NCI-H1048 (cell line): ENCODE measurements at places on chromosomes 7 and 10.

DNA sequence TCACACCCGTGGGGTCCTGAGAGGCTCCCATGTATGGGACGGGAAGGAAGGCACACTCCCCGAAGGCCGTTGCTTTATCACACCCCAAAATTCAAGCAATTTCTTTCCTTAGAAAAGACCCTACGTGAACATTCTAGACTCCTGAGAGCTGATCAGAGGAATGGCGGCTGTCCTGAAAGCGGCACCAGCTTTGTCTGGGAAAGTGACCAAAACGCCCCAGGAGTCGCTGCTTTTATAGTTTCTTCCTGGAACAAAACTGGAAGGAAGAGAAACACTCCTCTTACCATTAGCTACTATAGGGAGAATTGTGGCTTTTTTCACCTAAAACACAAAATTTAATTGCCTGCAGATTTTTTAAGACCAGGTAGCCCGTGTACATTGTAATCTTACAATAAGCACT, 261.8 kb upstream of the RNF32 start:
- DNase-seq = no peak

GRCh38 chr7:38000272-38000671, 79.8 kb downstream of the EPDR1 start:
- no peak for DNase-seq

DNA sequence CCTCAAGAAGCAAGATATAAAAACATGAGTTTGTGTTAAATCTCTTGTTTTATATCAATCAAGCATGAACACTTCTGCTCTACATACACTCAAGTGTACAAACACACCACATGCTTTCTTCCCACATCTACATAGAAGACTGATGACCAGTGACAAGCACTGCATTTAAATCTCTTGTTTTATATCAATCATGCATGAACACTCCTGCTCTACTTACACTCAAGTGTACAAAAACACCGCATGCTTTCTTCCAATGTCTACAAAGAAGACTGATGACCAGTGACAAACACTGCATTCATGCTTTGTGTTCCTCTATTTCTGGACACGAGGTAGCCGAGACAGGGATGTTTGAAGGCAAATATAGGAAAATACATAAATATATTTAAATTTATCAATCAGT, 642.0 kb upstream of the PFKP start:
- no peak for DNase-seq

DNA sequence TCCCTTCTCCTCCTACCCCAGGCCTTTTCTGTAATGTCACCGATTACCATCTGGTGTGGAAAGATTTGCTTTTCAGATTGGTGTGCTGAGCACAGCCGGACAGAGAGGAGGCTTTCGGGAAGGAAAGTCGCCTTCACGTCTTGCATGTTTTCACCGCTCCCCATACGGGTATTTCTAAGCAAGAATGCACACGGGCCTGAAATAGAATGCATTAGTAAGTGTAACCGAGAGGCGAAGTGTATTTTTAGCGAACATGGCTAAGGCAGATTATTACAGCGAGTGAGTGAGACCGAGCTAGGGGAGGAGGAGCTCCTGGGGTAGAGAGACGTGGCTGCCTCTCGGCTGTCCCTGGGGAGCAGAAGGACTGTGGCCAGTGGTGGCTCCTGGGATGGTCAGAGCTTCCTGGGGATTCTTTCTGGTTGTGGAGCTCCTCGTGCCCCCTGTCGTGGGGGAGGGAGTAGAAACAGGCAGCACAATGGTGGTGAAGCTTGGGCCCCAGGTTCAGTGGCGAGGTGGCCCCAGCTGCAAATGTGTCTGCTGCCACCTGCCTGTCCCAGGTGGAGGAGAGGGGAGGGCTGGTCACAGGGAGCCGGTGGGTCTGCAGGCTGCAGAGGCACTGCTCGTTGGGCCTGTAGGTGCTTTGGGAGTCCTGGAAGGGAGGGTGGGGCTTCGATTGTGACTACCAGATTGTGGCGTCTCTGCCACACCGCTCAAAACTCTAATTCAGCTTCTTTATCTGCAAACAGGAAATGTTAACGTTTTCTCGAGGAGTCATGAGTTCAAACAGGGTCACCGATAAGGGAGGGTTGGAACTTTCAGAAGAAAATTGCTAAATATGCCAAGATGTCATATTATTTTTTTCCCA, 135.8 kb downstream of the CAMK1D start:
- DNase-seq = no peak

DNA sequence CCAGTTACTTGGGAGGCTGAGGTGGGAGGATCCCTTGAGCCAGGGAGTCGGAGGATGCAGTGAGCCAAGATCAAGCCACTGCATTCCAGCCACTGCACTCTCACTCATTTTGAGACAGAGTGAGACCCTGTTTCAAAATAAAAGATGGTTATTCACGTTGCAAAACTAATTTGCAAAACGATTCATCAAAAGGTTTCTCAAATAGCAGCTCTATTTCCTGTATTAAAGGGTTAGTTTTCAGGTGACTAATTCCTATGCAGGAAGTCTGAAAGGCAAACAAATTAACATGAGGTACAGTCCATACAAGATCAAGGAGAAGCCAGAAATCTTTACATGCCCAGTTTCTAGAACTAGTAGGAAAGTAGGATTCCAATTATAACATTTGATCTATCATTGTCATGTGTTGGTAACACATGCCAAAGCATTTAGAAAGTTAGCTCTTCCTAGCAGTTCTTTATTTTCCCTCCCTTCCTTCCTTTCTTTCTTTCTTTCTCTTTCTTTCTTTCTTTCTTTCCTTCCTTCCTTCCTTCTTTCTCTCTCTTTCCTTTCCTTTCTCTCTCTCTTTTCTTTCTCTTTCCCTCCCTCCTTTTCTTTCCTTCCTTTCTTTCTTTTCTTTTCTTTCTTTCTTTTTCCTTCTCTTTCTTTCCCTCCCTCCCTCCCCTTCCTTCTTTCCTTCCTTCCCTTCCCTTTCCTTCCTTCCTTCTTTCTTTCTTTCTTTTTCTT, 49.3 kb downstream of the DENND2A start:
- no peak for DNase-seq

DNA sequence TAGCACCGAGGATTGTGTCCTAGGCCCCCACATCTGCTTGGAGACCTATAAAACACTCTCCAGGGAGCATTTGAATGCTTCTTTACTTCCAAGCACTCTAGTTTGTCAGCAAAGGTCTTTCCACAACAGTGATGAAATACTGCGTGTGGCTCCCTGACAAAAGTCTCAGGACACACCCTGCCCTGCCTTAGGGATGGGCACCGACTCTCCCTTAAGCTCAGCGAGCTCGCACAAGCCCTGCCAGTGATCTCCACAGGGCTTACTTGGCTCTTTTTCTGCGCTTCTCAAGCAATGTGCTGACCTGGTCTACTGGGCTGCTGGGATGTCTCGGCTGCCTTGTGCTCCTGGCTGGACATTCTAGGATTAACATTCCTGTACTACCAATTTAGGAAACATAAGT, 84.3 kb upstream of the MPP7 start:
- no peak for DNase-seq

DNA sequence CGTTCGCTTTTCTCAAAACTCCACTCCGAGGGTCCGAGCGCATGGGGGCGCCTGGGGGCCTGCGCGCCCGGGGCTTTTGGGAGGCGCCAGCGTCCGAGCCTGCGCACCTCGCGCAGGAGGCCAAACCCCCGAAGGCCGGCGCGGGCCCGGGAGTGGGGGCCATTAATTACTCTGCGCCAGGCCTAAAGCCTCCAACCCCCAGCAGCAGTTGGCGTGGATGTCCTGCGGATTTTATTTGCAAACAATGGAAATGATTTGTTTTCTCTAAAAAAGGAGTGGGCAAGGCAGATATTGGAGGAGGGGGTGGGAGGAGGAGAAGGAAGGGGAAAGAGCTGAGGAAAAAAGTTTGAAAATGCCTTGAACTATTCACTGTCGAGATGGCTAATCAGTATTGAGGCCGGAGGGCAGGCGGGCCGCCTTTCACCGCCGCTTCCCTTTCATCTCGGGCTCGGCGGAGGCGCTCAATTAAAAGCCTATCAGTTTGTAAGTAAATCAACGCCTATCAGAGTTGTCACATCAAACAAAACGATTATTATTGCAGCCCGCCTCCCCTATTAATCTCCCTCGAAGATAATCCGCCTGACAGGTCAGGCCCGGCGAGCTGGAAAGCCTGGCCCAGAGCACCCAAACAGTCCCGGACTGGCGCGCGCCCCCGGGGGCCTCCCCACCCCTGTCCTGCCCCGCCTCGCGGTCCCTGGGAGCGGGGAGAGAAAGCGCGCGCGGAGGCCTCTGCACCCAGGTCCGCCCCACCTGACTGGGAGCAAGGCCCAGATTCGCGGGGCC, 3.4 kb upstream of the ZNF503 start:
- no peak for DNase-seq

GRCh38 chr10:6610647-6611046, 30.6 kb upstream of the PRKCQ start:
- DNase-seq = no peak

- DNase-seq = no peak
These were observed 13.9 kb downstream of the SND1 start for GRCh38 chr7:127665922-127666321.

DNA sequence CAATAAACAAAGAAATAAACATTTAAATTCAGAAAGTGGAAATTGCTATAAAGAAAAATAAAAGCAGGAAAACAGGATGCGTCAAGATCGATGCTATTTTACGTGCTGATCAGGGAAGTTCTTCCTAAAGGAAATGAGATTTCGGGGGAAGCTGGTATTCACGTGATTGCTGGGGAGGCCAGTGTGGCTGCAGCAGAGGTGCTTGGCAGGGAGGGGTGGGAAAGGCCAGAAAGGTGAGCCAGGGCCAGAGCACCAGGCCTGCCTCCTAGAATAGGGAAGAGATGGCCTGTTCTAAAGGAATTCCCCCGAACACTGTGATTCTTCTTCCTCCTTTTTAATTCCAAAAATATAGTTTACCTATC, 923 bp upstream of the CREB3L2 start:
- no peak for DNase-seq

DNA sequence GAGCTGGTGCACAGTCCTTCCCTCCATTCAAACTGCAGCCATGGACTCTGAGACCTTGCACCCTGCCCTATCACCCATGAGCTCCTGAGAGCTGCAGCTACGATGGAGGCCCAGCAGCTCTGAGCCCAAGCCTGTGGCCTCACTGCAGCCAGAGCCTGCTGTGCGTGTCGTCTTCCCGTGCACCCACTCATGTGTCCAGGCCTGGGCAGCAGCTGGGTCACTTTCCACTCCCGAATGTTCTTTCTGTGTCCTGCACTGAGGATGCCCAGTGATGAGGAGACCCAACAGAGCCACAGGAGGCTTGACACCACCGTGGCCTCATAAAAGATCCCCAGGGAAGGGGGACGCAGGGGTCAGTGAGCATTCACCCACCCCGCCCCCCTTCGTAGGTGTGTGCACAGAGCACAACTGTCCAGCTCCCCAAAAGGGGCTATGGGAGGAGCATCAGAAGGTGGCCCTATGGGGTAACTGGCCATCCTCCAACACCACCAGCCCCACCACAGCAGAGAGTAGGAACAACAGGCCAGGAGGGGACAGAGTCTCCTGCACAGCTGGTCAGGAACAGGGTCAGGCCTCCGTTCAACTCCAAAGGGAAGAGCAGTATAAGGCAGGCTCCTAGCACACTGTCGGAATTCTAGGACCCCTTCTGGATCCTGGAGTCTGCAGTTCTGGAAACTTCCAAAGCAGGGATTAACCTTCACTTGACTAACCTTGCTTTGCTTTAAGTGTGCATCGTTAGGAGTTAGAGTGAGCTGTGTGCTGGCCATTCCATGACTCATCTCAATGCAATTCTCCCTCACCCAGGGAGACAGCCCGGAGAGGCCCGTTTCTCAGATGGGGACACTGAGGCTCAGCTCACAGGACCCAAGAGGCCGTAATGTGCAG, 52.6 kb downstream of the RASGEF1A start:
- DNase-seq = no peak

DNA sequence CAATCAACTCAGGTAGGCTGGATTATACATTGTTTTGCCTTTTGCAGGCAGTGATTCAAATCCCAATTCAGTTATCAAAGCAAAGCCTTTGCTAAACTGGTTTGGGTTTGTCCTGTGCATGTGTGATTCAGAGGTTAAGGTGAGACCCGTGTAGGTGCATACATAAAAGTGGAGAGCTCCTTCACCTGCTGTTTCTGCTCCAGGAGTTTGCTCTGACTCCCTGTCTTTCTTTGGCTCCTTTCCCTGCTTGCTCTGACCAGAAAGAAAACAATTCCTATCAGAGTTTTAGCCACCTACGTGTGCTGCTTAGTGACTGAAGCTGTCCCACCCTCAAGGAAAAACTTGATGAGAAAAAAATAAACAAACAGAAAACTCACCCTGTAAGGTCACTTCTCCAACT, 101.1 kb downstream of the TPST1 start:
- DNase-seq = no peak

DNA sequence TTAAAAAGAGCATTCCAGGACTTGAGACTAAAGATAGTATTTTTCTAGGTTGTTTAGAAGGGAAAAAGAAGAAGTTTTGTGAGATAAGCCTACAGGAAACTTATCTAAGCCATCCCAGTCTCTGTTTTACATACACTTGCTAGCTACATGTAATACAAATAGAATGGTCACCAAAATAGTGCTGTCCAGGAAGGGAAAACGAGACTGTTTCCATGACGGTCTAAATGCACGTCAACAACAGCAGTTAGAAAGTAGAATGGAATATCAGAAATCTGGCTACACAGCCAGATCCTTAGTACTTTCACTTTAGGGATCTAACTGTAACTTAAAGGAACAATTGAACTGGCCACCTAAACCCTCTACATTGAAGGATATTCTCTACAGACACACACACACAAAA, 117.6 kb downstream of the TSPAN12 start:
- no peak for DNase-seq

DNA sequence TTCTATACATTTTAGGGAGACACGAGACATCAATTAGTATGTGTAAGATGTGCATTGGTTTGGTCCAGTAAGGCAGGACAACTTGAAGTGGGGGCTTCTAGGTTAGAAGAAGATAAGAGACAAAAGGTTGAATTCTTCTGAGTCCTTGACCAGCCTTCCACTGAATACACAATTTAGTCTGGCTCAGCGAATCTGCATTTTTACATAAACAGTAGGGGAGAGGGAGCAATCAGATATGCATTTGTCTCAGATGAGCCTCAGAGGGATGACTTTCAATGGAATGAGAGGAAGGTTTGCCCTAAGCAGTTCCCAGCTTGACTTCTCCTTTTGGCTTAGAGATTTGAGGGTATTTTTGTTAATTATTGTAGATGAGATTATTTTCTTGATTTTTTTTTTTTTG, 20.0 kb upstream of the C10orf90 start:
- DNase-seq = no peak

- DNase-seq = no peak
These were observed 196.8 kb downstream of the REEP3 start for GRCh38 chr10:63718006-63718405.
